Endothelial cell (in vitro differentiated cells): ENCODE measurements at places on chromosomes 16 and 17. TPM values are rescaled to one million over a fixed set of nuclear protein-coding genes. Genes with fewer than 3 reads are reported as not detected.
A peak's percentile ranks its signal among the peaks of the same experiment; 100 is the strongest.

ZACN gene
- total RNA-seq: not detected

DNA sequence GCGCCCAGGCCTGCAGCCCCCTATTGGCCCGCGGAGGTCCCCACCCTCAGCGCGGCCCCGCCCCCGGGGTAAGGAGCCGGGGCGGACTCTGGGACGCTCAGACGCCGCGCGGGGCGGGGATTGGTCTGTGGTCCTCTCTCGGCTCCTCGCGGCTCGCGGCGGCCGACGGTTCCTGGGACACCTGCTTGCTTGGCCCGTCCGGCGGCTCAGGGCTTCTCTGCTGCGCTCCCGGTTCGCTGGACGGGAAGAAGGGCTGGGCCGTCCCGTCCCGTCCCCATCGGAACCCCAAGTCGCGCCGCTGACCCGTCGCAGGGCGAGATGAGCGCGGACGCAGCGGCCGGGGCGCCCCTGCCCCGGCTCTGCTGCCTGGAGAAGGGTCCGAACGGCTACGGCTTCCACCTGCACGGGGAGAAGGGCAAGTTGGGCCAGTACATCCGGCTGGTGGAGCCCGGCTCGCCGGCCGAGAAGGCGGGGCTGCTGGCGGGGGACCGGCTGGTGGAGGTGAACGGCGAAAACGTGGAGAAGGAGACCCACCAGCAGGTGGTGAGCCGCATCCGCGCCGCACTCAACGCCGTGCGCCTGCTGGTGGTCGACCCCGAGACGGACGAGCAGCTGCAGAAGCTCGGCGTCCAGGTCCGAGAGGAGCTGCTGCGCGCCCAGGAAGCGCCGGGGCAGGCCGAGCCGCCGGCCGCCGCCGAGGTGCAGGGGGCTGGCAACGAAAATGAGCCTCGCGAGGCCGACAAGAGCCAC lies at the start of gene NHERF1:
TSS of gene NHERF1 (plus strand) at position 100 of the 750 bp plus-strand sequence. CDS start at position 319, 219 bp downstream.
- H3K27ac ChIP-seq: peak within 1 kb of the TSS; percentile 86
- H3K4me3 ChIP-seq: peak within 1 kb of the TSS; percentile 94
- peak; percentile 97 for DNase-seq
- peaks cover 48% of the 10 kb centered on the region for H3K4me1 ChIP-seq
- H3K27me3 ChIP-seq: peaks cover 21% of the 10 kb centered on the region

- no peak overlapping the region for H3K27ac ChIP-seq
- no peaks in the 10 kb centered on the region for H3K27me3 ChIP-seq
- no peaks in the 10 kb centered on the region for H3K36me3 ChIP-seq
- no peak for DNase-seq
- peaks cover 3% of the 10 kb centered on the region for H3K4me1 ChIP-seq
Observed at GRCh38 chr16:49112754-49113153, 168.9 kb downstream of the CBLN1 start.

MEIOB gene
- not detected for total RNA-seq

MMP2 gene
- total RNA-seq: 422 TPM

DNA sequence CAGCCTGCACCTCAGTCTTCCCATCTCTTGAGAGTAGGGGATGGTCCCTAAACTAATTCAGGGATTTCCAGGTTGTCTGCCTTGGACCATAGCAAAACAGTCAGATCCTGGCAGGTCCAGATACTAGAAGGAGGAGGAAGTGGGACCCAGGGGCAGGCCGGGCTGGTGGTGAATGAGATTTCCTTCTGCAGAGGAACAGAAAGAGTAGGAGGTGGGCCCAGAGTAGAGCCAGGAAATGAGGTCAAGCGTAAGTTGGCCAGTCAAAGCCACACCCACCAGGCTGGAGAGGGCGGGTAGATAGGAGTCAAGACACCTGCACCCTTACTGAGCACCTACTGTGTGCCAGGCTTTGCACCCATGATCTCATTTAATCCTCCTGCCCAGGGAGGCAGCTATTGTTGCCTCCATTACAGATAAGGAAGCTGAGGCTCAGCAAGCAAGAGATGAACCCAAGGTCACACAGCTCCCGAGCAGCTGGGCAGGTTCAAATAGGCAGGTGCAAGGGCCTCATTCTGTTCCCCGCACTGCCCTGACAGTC lies 2.6 kb downstream of the CDH5 start:
- peak; percentile 40 for DNase-seq
- peaks cover 34% of the 10 kb centered on the region for H3K27me3 ChIP-seq
- H3K36me3 ChIP-seq: peaks cover 55% of the 10 kb centered on the region
- H3K4me3 ChIP-seq: peak overlapping the region; percentile 96

GAST gene
- total RNA-seq: not detected

RUNDC3A gene
- 0.82 TPM for total RNA-seq

HSPB9 gene
- total RNA-seq: not detected

- peak overlapping the region; percentile 24 for H3K27ac ChIP-seq
- peaks cover 5% of the 10 kb centered on the region for H3K36me3 ChIP-seq
- H3K4me1 ChIP-seq: peaks cover 31% of the 10 kb centered on the region
Observed at GRCh38 chr17:67375716-67376115, 1.4 kb upstream of the PITPNC1 start.

GRCh38 chr16:17177959-17178905 lies 292.5 kb downstream of the XYLT1 start:
- H3K4me1 ChIP-seq: no peaks in the 10 kb centered on the region
- H3K4me3 ChIP-seq: no peak overlapping the region

- DNase-seq: no peak
- H3K36me3 ChIP-seq: no peaks in the 10 kb centered on the region
- peaks cover 37% of the 10 kb centered on the region for H3K4me1 ChIP-seq
- H3K4me3 ChIP-seq: no peak overlapping the region
- peaks cover 2% of the 10 kb centered on the region for H3K27me3 ChIP-seq
Observed at GRCh38 chr17:80692931-80693467, 148.4 kb downstream of the RPTOR start.

TMEM235 gene
- total RNA-seq: 21.1 TPM

DNA sequence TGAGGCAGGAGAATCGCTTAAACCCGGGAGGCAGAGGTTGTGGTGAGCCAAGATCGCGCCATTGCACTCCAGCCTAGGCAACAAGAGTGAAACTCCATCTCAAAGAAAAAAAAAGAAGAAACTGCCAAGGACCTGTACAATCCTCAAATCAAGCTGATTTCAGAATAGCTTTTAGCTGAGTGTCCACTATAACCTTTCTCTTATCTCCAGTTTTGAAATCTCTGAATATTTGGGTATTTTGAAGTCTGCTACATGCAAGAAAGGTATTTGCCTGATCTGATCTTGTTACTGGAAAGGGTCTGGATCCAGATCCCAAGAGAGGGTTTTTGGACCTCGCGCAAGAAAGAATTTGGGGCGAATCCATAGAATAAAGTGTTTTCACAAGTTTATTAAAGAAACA lies 19.1 kb upstream of the ARL2BP start:
- peaks cover 31% of the 10 kb centered on the region for H3K36me3 ChIP-seq
- no peaks in the 10 kb centered on the region for H3K27me3 ChIP-seq
- no peak overlapping the region for H3K4me3 ChIP-seq
- no peak overlapping the region for H3K27ac ChIP-seq

DNA sequence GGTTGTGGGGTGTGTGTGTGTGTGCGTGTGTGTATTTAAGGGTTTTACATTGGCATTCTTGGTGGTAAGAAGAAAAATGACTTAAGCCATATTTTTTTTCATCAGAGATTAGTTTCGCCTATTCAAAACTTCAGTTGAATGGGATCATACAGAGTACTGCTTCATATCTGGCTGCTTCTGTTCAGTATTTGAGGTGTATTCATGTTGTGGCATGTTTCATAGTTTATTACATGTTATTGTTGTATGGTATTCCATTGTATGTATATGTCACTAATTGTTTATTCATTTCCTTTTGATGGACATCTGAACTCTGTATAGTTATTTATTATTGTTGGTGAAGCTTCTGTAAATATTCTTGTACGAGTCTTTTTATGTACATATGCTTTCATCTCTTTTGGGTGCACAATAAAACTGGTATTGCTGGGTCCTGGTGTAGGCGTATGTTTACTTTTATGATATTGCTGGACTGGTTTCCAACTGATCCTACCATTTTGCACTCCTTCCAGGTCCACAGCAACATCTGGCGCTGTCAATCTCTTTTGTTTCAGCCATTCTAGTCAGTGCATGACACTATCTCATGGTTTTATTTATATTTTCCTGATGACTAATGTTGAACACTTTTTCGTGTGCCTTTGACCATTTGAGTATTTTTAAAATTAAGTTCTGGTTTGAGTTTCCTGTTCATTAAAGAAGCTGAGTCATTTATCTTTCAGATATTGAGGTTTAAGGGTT lies 77.4 kb upstream of the MAF start:
- no peak overlapping the region for H3K27ac ChIP-seq
- DNase-seq: no peak
- H3K27me3 ChIP-seq: peaks cover 1% of the 10 kb centered on the region
- no peaks in the 10 kb centered on the region for H3K36me3 ChIP-seq
- no peak overlapping the region for H3K4me3 ChIP-seq
- H3K4me1 ChIP-seq: no peaks in the 10 kb centered on the region

DNA sequence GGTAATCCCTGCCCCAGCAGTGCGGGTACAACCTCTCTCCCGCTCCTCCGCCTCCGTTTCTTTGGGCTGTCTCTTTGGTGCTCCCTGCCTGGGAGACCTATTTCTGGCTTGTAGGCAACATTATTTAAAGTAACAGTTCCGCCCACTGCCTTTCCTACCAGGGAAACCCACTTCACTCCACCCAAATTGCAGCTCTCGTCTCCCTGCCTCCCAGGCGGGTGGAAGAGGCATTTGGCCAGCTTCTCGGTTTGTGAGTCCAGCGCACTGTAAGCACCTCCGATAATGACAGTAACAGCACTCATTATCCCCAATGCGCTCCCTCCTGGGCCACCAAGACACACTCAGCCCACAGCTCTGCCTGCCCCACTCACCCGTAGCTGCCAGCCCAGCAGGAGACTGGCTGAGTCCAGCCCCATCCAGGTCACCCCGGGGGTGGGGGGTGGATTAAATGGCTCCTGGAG lies 165.1 kb upstream of the CDC42EP4 start:
- H3K27me3 ChIP-seq: peaks cover 5% of the 10 kb centered on the region
- no peak overlapping the region for H3K4me3 ChIP-seq
- no peaks in the 10 kb centered on the region for H3K4me1 ChIP-seq
- H3K27ac ChIP-seq: no peak overlapping the region
- H3K36me3 ChIP-seq: no peaks in the 10 kb centered on the region

DNA sequence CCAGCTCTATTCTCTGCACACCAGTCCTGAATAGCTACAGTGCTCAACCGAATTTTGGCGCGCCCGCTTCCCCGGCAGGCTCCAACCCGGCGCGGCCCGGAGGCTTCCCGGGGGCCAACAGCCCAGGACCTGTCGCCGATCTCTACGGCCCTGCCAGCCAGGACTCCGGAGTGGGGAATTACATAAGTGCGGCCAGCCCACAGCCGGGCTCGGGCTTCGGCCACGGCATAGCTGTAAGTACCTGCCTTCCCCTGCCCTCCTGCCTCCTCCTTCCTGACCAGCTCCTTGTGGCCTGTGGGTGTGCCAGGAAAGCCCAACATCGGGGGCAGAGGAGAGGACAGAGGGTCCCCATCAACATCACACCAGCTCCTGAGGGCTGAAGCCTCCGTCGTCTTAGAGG lies 70.2 kb downstream of the CCDC182 start:
- no peak overlapping the region for H3K4me3 ChIP-seq
- no peaks in the 10 kb centered on the region for H3K36me3 ChIP-seq
- no peak overlapping the region for H3K27ac ChIP-seq
- H3K27me3 ChIP-seq: peaks cover 4% of the 10 kb centered on the region
- no peaks in the 10 kb centered on the region for H3K4me1 ChIP-seq

DNA sequence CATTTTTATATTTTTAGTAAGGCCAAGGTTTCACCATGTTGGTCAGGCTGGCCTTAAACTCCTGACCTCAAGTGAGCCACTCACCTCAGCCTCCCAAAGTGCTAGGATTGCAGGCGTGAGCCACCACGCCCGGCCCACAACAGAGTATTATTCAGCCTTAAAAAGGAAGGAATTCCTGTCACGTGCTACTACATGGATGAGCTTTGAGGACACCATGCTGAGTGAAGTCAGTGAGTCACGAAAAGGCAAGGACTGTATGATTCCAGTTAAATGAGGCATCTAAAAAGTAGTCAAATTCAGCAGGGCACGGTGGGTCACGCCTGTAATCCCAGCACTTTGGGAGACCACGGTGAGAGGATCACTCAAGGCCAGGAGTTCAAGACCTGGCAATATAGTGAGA lies 9.7 kb downstream of the CSF3 start:
- no peak for DNase-seq
- H3K27me3 ChIP-seq: peaks cover 3% of the 10 kb centered on the region
- no peak overlapping the region for H3K27ac ChIP-seq
- no peak overlapping the region for H3K4me3 ChIP-seq
- H3K4me1 ChIP-seq: no peaks in the 10 kb centered on the region

CNTD1 gene
- 0.59 TPM for total RNA-seq

ATP2C2 gene
- 2.7 TPM for total RNA-seq

CA4 gene
- 8.3 TPM for total RNA-seq

CIITA gene
- total RNA-seq: 0.13 TPM

DNA sequence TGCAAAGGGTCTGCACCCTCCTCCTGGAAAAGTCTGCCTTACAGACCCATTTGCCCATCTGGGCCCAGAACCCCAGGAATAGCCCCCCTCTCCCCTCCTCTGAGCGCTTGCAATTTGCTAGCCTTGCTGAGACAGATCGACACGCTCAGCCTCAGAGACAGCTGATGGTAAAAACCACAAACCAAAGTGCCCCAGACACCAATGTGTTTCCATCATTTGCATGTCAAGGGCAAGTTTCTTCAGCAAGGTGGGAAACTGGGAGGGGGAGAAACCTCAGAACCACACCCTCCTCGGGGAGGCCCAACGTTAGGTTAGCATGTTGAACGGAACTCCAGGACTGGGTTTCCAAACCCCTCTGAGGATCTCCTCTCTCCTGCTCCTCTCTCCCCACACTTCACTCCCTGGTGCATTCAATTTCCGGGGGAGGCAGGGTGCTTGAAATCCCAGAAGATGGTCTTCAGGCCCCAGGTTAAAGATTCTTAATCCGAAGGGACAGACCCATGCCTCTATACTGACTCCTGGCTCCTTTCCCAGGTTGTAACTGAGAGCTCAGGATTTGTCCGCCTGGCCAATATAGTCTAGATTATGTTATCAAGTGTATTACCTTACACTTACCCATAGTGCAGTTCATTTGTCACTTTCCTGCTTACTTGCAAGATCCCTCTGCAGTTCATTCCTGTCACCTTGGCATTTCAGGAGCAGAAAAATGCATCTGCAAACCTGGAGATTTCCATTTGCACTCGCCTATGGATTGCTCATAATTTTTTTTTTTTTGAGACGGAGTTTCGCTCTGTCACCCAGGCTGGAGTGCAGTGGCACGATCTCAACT lies 1.3 kb upstream of the CUEDC1 start:
- no peak overlapping the region for H3K27ac ChIP-seq
- peak overlapping the region; percentile 59 for H3K4me3 ChIP-seq
- no peak for DNase-seq

FNDC8 gene
- not detected for total RNA-seq

- DNase-seq: no peak
- no peak overlapping the region for H3K27ac ChIP-seq
- peaks cover 2% of the 10 kb centered on the region for H3K27me3 ChIP-seq
- H3K36me3 ChIP-seq: peaks cover 4% of the 10 kb centered on the region
Observed at GRCh38 chr17:62919388-62919787, 46.6 kb upstream of the TANC2 start.

ORC6 gene
- 22.4 TPM for total RNA-seq

DNA sequence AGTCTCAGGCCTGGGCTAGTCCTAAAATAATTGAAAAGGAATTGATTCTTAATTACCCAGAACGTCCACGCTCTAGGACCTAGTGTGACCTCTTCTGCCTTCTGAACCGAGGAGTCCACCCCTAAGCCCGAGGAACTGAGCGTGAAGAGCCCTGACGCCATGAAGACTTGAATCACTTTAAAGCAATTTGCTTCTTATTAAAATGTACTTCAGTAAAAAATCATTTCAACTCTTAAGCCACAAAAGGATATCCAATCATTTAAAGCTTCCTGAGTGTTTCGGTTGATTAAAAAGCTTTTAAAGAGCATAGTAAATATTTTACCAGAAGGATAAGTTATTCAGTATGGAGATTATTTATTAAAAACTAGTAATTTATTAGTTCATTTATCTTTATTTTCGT lies 11.6 kb downstream of the HSBP1 start:
- no peaks in the 10 kb centered on the region for H3K36me3 ChIP-seq
- H3K4me3 ChIP-seq: no peak overlapping the region
- peaks cover 2% of the 10 kb centered on the region for H3K27me3 ChIP-seq
- DNase-seq: no peak
